ENCODE measurements at places on chromosomes 4 and X. TPM values are rescaled to one million over a fixed set of nuclear protein-coding genes. Genes with fewer than 3 reads are reported as not detected.

GRCh38 chr4:76060506-76060905, 14.0 kb upstream of the ART3 start:
- peak; percentile 25 for DNase-seq
- H3K36me3 ChIP-seq: no peaks in the 10 kb centered on the region
- H3K27ac ChIP-seq: no peak overlapping the region

The WDFY3 gene
- total RNA-seq: 0.10 TPM

The FAM184B gene
- not detected for total RNA-seq

DNA sequence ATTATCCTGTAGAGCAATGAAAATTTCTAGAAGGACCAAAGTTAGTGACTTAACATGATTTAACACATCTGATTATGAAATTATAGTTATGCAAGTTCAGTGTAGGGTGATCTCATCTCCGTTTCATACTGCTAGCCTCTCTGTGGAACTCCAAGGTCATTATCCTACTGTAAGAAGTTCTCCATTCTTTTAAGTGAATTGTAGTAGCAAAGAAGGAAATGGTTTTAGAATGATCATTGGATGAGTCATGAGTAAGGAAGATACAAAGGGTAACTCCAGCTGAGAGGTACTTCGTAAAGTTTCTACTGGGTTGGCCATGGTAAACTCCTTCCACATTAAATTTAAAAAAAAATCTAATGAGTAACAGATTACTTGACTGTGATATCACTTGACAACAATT, 215.0 kb upstream of the GIMD1 start:
- H3K27ac ChIP-seq: no peak overlapping the region
- H3K36me3 ChIP-seq: no peaks in the 10 kb centered on the region
- no peaks in the 10 kb centered on the region for H3K27me3 ChIP-seq
- no peak overlapping the region for H3K4me3 ChIP-seq
- no peaks in the 10 kb centered on the region for H3K4me1 ChIP-seq
